Renal cortex interstitium (tissue), 15 donors: ENCODE measurements at places on chromosomes 6 and 20. TPM values are rescaled to one million over a fixed set of nuclear protein-coding genes. Genes with fewer than 3 reads are reported as not detected.

GRCh38 chr6:3135668-3136291, 17.3 kb downstream of the BPHL start:
- DNase-seq, result no peak

DNA sequence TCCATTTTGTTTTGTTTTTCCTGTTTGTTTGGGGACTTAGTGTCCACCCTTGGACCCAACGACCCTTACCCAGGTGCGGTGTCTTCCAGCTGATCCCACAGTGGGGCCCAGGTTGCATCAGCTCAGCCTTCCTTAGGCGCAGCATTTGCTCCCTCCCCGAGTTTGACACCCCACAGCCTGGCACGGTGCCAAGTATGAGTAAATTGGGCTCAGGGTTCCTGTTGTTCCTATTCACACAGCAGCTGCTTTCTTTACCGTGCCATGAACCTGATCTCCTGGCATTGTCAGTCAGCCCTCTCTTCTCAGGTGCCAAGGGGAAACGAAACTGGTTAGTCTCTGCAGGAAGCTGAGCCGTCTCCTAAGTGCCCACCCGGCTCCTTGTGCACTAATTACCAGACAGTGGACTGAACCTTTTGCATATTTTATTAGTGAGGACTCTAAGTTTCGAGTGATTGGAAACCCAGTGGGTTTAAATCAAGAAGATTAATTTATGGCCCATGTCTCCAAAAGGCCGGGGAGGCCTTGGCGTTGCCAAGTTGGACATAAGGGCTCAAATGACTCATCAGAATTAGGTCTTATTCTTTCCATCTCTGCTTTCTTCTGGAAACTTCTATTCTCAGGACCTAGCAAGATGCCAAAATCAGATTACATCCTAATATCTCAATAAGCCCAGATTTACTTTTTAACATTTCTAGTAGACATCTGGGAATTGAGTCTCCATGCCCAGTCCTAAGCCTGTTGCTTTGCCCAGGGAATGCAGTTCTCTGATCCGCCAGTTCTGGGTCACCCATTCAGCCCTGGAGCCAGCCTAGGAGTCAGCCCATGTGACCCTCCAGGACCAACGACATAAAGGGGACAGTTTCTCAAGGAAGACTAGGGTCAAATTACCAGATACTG, 68.8 kb downstream of the TSHZ2 start:
- DNase-seq, result no peak

DNA sequence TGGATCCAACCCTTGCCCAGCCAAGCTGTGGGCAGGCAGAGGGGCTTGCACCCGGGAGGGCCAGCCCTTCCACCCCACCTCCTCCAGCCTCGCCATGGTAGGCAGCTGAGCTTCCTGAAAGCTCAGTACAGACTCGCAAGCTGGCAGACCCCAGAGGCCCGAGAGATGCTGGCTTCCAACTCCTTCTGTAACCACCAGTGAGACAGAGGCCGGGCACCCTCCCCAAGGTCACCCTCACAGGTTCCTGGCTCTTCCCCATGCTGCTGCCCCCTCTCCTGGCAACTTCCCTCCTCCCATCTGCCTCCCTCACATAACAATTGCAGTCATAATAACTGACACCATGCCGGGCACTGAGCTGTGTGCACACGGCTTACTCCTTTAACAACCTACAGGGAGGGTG, 26.2 kb upstream of the NOL4L start:
- no peak for DNase-seq

DNA sequence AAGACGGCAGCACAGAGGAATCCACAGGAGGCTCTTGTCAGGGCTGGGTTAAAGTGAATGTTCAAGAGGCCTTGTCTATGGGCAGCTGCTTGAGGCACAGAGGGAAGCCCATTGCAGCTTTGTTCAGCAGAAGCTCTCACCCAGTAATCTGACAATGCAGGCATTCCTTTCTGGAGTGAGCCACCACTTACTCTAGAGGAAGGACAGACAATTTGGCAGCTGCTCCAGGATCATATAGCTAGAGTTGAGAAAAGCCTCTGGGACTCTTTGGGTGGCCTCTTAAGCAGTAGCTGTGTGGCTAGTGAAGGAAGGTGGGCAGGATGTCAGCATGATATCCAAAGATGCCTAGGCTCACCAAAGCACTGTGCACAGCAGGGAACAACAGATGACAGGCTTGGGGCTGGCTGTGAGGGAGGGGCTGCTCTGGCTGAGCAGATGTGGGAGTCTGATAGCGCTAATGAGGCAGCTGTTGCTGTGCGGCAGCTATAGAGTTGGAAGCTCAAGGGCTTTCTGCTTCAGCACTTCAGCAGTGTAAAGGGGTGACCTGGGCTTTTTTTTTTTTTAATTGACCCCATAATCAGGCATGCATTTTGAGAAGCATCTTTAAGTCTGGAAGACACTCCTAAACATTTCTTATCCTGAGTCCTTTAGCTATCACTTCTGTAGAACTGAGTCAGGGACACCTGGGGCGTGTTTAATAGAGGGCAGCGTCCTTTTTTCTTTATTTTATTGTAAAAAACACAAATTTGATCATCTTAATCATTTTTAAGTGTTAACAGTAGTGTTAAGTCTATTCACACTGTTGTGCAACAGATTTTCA, 27.2 kb downstream of the CMTR1 start:
- no peak for DNase-seq

DNA sequence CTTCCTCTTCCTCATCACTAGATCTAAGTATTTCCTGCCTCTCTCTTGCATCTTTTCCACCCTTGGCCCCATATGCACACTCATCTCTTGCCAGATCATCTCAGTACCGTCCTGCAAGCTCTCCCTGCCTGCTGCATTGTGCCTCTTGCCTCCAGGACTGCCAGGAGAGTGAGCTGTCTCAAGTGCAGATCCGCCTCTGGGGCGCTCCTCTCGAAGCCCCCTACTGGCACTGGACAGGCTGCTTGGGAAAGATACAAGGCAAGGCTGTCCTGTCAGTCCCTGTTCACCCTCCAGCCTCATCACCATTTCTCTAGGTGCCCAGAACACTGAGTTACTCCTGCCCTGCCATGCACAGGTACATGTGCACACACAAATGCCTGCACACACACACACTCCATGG, 10.2 kb downstream of the SYNDIG1 start:
- no peak for DNase-seq

- DNase-seq, result no peak
Observed at GRCh38 chr6:159762681-159763293, 942 bp downstream of the ACAT2 start.

- DNase-seq, result peak; percentile 27
Observed at GRCh38 chr20:21981597-21982344, 276.3 kb downstream of the PAX1 start.

The KCNK5 gene
- 10.7 TPM for polyA plus RNA-seq

DNA sequence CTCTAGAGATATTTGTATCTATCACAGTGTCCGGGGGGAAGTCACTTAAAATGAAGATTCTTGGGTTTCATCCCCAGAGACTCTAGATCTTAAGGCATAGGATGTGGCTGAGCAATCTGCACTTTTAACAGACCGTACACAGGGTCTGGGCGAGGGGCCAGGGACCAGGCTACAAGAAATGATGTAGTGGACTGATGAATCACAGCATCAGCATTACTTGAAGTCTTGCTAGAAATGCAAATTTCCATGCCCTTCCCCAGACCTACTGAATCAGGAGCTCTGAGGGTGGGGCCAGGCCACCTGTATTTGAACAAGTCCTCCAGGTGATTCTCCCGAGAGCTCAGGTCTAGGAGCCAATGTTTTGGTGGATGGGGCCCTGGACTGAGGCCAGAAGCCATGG, 168.4 kb downstream of the DOK5 start:
- no peak for DNase-seq

DNA sequence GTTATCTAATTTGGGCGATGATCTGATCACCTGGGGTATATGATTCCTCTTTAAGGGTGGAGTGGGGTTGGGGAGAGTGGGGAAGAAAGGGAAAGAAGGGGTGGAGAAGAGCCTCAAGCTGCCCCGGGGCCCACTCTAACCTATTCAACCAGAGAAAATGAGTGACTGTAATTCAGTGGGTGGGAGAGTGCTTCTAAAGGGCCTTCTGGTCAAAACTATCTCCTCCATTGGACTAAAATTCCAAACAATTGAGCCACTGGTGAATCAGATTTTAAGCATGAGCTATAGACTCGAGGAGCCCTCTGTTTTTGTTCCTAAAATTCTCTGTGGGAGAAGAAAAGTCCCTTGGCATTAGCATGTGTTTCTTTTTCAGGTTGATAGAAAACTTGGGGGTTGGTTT, 296.8 kb downstream of the CLIC5 start:
- no peak for DNase-seq

The HMGCLL1 gene
- 2.5 TPM for polyA plus RNA-seq

DNA sequence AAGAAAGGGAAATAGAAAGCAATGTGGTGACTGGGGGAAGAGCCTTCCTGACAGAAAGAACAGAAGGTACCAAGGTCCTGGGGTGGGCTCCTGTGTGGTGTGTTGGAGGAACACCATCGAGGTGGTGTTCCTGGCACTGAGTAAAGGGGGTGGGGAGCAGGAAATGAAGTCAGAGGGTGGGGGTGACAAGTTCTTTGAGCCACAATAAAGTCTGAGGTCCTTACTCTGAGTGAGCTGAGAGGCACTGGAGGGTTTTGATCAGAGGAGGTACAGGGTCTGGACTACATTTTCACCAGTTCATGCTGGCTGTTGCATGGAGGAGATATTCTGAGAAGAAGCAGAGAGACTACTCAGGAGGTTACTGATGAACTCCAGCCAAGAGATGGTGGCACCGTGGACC, 198.2 kb downstream of the GMPR start:
- no peak for DNase-seq

The ESR1 gene
- 0.68 TPM for polyA plus RNA-seq
